Mononuclear cell (primary cell): ENCODE measurements at places on chromosomes 6 and 20. TPM values are rescaled to one million over a fixed set of nuclear protein-coding genes. Genes with fewer than 3 reads are reported as not detected.

The PMEPA1 gene
- total RNA-seq, result 1.0 TPM

The C6orf141 gene
- total RNA-seq, result 0.21 TPM

The TRIM40 gene
- 1.4 TPM for total RNA-seq

The ANGPT4 gene
- total RNA-seq, result not detected

The PRR18 gene
- not detected for total RNA-seq

The KHDC1L gene
- total RNA-seq, result not detected

The PNRC1 gene
- 881 TPM for total RNA-seq

The BMP2 gene
- total RNA-seq, result 0.73 TPM

The CRISP3 gene
- not detected for total RNA-seq

The GPSM3 gene
- total RNA-seq, result 131 TPM

The SIRPB2 gene
- total RNA-seq, result 8.8 TPM

The CST4 gene
- total RNA-seq, result not detected

The MLIP gene
- total RNA-seq, result not detected

The PRDM13 gene
- total RNA-seq, result under 0.01 TPM

The RAET1L gene
- total RNA-seq, result 0.10 TPM

The HSF2 gene
- 52.9 TPM for total RNA-seq

The SPEF1 gene
- not detected for total RNA-seq

The DACT2 gene
- not detected for total RNA-seq

The CALHM4 gene
- 0.21 TPM for total RNA-seq

The RFX6 gene
- total RNA-seq, result not detected

The RBM24 gene
- 0.21 TPM for total RNA-seq

The C20orf141 gene
- total RNA-seq, result not detected

The SMPD2 gene
- total RNA-seq, result 22.5 TPM

The OR14J1 gene
- under 0.01 TPM for total RNA-seq

The NFATC2 gene
- total RNA-seq, result 12.2 TPM

The PPP1R3G gene
- total RNA-seq, result 0.31 TPM

The ADGRF1 gene
- total RNA-seq, result 0.10 TPM

The SLC22A3 gene
- not detected for total RNA-seq

The TP53TG5 gene
- total RNA-seq, result under 0.01 TPM

The DYNLT1 gene
- 96.8 TPM for total RNA-seq

The C20orf144 gene
- total RNA-seq, result 0.21 TPM

The PLG gene
- not detected for total RNA-seq

The SLC26A8 gene
- total RNA-seq, result 0.10 TPM

The SLC17A1 gene
- total RNA-seq, result not detected

The MED20 gene
- 2.5 TPM for total RNA-seq

The DSP gene
- total RNA-seq, result 0.94 TPM

The ACTL10 gene
- 0.42 TPM for total RNA-seq

The FAM217A gene
- total RNA-seq, result not detected

The GSTA4 gene
- 0.63 TPM for total RNA-seq

The ARMH2 gene
- total RNA-seq, result not detected

The ASIP gene
- 1.3 TPM for total RNA-seq

The TSPO2 gene
- not detected for total RNA-seq
